ENCODE measurements at places on chromosomes 5 and 9. TPM values are rescaled to one million over a fixed set of nuclear protein-coding genes. Genes with fewer than 3 reads are reported as not detected.

ENTPD2 gene
- total RNA-seq: not detected

RGMB gene
- total RNA-seq: 50.2 TPM

SPINK7 gene
- total RNA-seq: not detected

LRRC19 gene
- total RNA-seq: not detected

TAS2R1 gene
- not detected for total RNA-seq
